ENCODE measurements at places on chromosomes 7 and 10.

GRCh38 chr7:41336455-41336952 is 366.4 kb downstream of the INHBA start:
- no peak for DNase-seq

GRCh38 chr7:4210821-4211220 is 471.3 kb upstream of the FOXK1 start:
- DNase-seq: no peak

GRCh38 chr7:152185558-152185957 is 160.1 kb downstream of the GALNT11 start:
- no peak for DNase-seq

DNA sequence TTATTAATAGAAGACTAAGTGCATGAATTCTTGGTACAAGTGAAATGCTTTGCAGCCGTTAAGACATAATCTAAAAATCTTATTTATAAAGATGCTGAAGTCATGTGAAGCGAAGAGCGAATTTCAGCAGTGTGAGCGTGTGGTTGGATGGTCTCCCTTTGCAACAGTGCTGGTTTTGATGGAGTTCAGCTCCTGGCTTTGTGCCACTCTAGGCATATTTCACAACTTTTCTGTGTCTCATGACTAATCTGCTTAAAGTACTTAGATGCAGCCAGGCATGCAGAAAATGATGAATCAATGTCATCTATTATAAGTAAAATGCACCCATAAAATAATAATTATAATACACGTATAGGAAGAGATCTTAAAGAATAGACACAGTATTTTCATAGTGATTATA is 107.2 kb upstream of the TCERG1L start:
- DNase-seq: no peak

GRCh38 chr10:95421782-95422181 is 131.0 kb upstream of the PDLIM1 start:
- no peak for DNase-seq

- no peak for DNase-seq
These were observed 32.1 kb downstream of the VSTM4 start for GRCh38 chr10:49083261-49083660.

DNA sequence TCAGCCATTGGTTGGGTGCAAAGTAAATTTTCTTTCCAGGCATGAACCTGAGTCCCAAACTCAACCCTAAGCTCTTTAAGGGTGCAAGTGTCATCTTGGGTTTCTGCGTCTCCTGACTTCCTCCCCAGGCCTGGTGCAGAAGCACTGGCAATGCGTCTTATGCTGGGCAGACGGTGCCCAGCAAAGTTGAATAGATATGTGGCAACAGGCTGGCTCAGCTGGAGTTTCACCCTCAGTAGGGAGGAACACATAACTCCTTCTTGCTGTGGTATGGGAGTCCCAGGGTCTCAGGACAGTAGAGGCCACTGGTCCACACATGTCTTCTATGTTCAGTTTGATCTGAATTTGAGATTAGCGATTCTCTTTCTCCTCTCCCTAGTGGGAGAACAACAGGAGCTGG is 181.3 kb downstream of the RPS24 start:
- DNase-seq: no peak

DNA sequence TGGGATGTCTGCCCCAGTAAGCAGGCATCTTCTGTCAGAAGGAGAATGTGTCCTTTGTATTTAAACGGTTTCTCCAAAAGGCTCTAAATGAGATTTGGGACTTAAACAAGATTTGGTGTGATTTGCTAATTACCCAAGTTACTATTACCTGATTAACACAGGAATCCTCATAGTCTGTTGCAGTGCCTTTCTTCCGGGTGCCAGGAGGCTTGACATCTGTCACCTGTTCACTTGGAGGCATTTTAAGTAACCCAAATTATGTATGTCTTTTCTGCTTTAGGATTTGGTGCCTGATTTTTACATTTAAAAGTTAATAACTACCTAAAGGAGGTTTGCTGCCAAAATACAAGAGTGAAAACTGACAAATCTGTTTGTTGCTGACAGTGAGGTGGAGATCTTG is 587.9 kb upstream of the GALNT17 start:
- no peak for DNase-seq

- DNase-seq: no peak
These were observed 12.3 kb upstream of the ADO start for GRCh38 chr10:62792261-62792660.

DNA sequence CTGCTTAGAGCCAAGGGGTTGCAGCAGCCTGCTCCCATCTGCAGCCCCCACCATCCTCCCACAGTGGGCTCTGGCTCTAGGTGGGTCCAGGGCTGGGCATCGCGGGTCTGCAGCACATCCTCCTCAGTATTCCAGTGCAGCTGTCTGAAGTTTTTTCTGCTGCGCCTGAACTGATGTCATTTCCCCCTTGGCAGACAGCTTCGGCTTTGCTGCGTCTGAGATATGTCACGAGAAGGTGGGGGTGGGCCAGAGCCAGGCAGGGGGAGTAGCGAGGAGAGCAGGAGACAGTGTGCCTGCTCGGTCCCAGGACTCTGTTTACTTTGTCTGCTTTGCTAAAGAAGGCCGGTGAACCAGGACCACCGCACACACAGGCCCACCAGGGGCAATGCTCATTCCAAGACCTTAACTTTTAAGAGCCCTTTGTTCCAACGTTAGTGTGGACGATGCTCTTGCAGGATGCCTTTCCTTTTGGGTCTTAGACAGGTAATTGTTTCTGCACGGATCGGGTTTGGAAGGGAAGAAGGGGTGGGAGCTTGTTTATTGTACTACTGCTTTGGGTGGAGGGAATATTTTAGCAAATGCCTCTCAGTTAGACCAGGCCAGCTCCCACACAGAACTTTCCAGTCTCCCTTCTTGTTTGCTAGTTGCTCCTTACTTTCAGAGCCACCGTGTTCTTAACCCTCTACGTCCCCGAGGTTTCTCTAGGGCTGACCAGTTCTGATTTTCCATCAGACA is 32.4 kb downstream of the WBP1L start:
- no peak for DNase-seq

DNA sequence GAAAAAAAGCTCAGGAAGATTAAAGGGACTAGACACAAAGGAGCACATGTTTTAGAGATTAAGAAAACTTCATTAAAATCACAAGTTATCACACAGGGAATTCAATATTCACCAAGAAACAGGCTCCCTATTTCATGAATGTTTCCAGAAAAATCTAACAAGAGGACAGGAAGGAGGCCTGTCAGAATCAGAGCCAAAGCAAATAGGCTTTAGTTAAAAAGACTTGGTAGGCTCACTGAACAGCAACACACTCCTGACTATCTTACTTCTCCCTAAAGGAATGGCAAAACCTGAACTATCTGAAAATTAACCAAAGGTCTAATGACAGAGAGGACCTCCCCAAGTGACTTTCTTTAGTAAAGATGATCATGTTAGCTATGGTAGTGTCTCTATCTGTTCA is 188.3 kb upstream of the MEOX2 start:
- no peak for DNase-seq

GRCh38 chr10:22612318-22612717 is 102.1 kb downstream of the PIP4K2A start:
- no peak for DNase-seq

GRCh38 chr7:35401217-35401879 is 147.4 kb upstream of the TBX20 start:
- DNase-seq: no peak

DNA sequence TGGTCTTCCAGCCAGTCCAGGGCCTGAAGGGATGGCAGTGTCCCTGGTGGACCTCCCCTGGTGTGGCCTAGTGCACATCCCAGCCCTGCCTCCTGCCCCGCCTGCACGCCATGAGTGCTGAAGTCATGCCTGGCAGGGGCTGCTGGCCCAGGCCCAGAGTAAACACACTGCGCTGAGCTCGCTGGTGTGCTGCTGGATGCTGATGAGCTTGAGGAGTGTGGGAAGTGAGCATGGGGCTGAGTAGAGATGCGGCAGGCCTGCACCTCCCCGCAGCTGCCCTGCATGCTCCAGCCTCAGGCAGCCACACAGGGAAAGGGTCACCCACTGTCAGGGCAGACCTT is 43.2 kb downstream of the HTRA1 start:
- no peak for DNase-seq

DNA sequence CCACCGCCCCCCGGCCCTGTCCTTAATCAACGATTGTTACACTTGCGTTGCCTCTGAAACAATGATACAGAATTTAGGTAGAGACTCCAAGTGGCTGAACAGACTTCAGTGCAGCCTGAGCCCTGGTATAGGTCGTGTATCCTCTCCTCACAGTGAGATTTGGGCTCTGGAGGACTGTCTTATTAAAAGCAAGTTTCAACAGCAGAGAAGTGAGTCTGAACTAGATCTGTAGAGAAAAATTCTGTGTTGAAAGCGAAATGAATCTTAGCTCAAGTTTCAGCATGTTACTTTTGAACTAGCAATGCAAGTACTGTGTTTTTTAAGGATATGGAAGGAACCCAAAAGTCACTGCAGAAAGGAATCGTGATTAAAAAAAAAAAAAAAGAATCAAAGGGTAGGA is 103.1 kb downstream of the HOXA1 start:
- DNase-seq: no peak

GRCh38 chr10:110512461-110513187 is 14.9 kb downstream of the DUSP5 start:
- DNase-seq: peak; percentile 63

- DNase-seq: peak; percentile 71
These were observed 121.6 kb upstream of the LYZL2 start for GRCh38 chr10:30750971-30751677.

DNA sequence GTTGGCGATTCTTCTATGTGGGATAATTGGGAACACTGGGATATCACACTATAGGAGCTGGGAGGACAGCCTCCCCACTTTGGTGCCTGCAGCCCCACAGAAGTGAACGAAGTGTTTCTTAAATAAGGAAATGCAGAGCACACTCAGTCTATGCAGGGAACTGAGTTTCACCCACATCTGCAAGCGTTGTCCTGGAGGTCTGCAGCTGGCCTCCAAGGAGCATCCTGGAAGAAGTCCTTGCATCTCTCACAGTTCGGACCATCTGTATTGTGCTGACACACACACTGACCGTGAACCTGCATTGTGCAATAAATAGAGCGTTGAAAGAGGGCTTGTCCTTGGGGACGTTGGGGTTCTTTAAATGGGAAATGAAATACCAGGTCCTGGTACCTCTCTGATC is 25.8 kb downstream of the LAMB4 start:
- no peak for DNase-seq

Measured in activated CD4-positive, alpha-beta T cell treated with anti-CD3 and anti-CD28 coated beads, Interleukin-2, Interleukin-6, amounts not matched to agents 100 ng/mL and 50 ng/mL, durations not matched to agents 16 hours and 8 hours (primary cell).